ENCODE measurements at places on chromosomes 6 and 20.

GRCh38 chr20:4480104-4480503, 241.6 kb upstream of the PRND start:
- no peaks in the 10 kb centered on the region for H3K4me1 ChIP-seq
- no peak overlapping the region for H3K4me3 ChIP-seq
- no peak overlapping the region for H3K27ac ChIP-seq
- H3K27me3 ChIP-seq: peaks cover 16% of the 10 kb centered on the region

DNA sequence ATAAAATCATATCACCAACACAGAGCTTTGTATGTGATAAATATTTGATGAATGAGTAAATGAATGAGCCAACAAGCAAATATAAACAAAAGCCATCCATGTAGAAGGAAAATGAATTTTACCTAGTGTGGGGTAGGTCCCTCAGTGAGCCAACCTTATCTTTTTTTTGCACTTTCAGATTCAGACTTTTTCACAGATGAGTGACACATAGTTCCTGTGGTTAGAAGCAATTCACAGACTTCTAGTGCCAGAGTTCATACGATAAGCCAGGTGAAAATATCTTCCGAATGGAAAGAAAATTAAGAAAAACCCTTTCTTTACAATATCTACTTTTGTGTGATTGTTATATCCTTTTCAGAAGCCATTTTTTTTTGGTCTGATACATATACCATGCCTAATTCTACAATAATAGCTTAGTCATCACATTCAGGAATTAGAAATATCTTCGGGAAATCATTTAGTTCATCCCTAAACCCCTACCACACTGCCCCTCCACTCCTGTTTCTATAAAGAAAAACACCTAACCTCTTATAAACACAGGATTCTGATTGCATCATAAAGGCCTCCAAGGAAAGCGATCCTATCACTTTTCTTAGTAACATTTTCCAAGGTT, 82.7 kb upstream of the CNR1 start:
- H3K4me3 ChIP-seq: no peak overlapping the region
- DNase-seq: no peak
- H3K27me3 ChIP-seq: no peaks in the 10 kb centered on the region
- no peak overlapping the region for H3K27ac ChIP-seq

DNA sequence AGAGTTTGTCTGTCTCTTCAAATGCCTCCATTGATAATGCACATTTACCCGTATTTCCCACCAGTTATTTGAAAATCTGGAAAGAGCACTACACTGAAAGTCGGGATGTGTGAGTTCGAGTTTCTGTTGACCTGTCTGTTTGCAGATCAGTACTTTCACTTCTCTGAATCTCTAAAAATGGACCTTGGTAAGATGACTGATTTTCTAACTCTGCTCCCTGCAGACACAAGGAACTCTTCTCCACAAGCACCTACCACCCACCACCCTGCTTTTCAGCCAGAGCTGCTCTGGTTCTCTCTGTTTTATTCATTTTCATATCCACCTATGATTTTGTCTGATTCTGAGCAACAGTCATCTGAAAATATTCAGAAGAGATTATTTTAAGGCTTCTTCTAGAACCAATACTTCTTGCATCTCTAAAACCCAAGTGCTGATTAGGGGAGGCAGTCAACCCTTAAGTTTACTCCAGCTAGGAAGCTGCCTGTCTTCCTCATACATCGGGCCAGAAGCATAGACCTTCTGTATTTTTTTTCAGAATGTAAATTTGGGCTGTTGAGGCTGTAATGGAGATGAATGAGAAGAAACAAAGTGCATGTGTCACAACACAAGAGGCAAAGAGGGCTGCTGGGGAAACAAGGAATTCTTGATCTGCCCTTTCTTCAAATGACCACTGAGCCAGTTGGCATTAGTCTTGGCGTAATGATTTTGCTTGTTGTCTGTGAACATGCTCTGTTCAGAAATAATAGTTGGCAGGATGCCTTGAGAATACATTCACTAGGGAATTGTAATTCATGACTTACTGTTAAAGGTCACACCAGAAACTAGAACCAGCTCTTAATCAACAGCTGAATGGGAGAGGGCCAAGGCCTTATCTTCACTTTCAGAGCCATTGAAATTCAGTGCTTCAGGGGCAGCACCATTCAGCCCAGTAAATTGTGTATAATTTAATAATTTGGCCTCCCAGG, 85.4 kb upstream of the MYLIP start:
- no peak overlapping the region for H3K27ac ChIP-seq
- no peaks in the 10 kb centered on the region for H3K27me3 ChIP-seq
- DNase-seq: no peak
- H3K4me3 ChIP-seq: no peak overlapping the region
- no peaks in the 10 kb centered on the region for H3K4me1 ChIP-seq

GRCh38 chr20:1247689-1248088, 18.4 kb upstream of the SNPH start:
- no peaks in the 10 kb centered on the region for H3K4me1 ChIP-seq
- no peak overlapping the region for H3K4me3 ChIP-seq
- peaks cover 4% of the 10 kb centered on the region for H3K27me3 ChIP-seq
- no peak overlapping the region for H3K27ac ChIP-seq

DNA sequence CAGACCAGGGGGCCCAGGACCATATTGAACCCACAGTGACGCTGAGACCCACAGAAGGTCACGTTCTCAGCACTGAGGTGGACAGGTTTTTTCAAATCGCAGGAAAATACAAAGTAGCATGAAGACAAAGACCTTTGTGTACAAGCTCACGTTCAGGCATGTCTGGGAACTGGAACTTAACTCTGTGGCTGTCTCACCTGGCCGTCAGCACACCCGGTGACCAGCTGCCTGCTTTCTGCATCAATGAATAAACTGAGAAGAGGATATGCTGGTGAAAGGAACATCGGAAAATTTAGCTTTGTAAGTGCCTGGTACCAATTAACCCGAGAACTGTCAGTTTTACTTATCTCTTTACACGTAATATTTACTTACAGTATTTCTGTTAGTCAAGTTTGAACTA, 36.5 kb downstream of the WDR27 start:
- H3K27ac ChIP-seq: no peak overlapping the region
- no peaks in the 10 kb centered on the region for H3K27me3 ChIP-seq
- H3K4me3 ChIP-seq: no peak overlapping the region
- peaks cover 42% of the 10 kb centered on the region for H3K36me3 ChIP-seq
- no peak for DNase-seq

DNA sequence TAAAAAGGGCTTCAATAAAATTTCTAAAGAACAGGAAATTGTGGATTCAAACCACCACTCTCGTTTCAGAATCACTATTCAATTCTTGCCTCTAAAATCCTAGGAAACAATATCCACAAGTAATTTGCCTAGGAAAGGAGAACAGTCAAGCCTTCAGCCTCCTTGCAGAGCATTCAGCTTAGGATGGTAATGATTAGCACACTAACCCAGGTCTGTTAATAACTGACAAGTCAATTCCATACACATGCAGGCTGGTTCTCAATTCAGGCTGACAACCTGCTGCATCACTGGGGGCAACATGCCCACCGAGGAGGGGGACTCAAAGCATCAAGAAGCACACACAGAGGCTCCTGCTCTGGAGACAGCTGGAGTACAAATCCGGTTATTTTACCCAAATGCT, 57.6 kb downstream of the GMDS start:
- no peak overlapping the region for H3K4me3 ChIP-seq
- no peak overlapping the region for H3K27ac ChIP-seq
- H3K4me1 ChIP-seq: no peaks in the 10 kb centered on the region
- H3K36me3 ChIP-seq: no peaks in the 10 kb centered on the region
- no peaks in the 10 kb centered on the region for H3K27me3 ChIP-seq

GRCh38 chr20:53097371-53097770, 125.2 kb downstream of the TSHZ2 start:
- H3K36me3 ChIP-seq: no peaks in the 10 kb centered on the region
- peaks cover 12% of the 10 kb centered on the region for H3K4me1 ChIP-seq
- no peak overlapping the region for H3K4me3 ChIP-seq
- no peaks in the 10 kb centered on the region for H3K27me3 ChIP-seq
- DNase-seq: no peak

GRCh38 chr6:47169785-47170616, 127.9 kb upstream of the ADGRF1 start:
- DNase-seq: no peak
- H3K4me3 ChIP-seq: no peak overlapping the region
- no peak overlapping the region for H3K27ac ChIP-seq

Measured in heart right ventricle (tissue), 16 donors.